ENCODE measurements at places on chromosomes 16 and 17.

- no peak for DNase-seq
Observed at GRCh38 chr17:64040206-64040605, 19.8 kb upstream of the ICAM2 start.

DNA sequence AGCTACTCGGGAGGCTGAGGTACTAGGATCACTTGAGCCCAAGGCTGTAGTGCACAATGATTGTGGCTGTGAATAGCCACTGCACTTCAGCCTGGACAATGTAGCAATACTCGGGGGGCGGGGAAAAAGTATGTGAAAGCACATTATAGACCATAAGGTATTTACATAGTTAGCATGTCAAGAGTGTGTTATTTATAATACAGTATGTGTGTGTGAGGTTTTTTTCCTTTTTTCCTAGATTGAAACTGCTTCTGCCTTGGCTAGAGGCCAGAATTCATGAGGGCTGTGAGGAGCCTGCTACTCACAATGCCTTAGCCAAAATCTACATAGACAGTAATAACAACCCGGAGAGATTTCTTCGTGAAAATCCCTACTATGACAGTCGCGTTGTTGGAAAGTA lies 30.5 kb downstream of the PTRH2 start:
- no peak for DNase-seq

- peak; percentile 21 for DNase-seq
Observed at GRCh38 chr16:9869776-9870175, 312.5 kb downstream of the GRIN2A start.

- no peak for DNase-seq
Observed at GRCh38 chr16:12375046-12375740, 398.7 kb downstream of the SNX29 start.

- DNase-seq, result no peak
Observed at GRCh38 chr17:39854909-39855308, 9.2 kb downstream of the IKZF3 start.
